Stimulated activated naive CD4-positive, alpha-beta T cell treated with Interleukin-2 at 50 U/mL for 16 hours (primary cell): ENCODE measurements at places on chromosomes 7 and 10.

DNA sequence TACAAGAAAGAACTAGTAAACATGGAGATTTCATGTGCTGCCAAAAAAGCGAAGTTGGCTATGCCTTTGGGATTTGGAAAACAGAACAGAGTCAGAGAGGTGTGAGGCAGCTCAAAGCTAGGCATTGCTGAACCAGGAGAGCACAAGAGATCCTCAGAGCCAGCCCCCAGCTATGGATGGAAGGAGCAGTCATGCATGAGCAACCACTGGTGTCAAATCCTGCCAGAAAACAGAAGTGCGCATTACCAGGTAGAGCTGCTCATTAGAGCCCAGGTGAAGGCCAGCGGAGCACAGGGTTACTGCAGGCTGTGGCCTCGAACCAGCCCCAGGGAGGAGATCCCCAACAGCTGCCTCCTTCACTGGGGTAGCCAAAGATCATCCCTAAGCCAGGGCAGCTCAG is 173.2 kb upstream of the KIAA1217 start:
- DNase-seq, result no peak

DNA sequence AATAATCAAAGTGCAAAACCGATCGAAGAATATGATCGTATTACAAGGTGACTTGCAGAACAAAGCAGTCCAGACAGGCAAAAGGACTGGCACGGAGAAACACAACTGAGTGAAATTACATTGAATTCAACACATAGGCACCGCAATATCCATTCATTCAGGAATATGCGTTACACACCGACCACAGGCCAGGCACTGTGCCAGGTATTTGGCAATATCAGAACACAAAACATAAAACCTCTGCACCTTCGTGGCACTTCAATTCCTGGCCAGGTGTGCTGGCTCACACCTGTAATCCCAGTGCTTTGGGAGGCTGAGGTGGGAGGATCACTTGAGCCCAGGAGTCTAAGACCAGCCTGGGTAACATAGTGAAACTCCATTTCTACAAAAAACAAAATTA is 187.9 kb downstream of the DIP2C start:
- DNase-seq, result no peak

DNA sequence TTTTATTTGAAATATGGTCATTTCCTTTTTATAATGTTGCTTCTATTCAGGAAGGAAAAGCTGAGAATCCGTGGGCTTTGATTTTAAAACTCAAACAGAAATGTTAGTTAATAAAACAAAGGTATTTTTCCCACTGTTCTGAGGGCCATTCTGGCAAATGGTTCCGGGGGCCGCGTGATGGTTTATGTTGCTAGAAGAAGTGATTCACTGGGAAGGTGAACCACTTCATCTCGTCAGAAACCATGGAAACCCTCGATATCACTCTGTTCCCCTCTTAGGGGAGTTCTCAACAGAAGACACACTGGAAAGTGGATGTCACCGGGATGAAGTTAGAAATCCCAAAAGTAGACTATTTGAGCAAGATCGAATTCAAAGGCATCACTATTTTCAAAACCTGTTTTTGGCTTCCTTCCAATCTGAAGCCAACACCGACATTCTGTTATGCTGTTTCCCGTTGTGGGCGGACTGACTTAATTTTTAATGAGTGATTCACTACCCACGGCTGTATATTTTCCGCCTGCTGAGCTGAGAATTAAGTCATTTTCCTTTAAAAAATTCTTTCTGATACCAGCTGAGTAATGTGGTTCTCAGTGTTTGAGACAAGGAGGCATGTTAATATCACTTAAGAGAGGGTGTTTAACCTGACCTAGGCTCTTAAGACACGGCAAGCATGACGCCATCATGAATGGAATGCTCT is 84.1 kb downstream of the PTPRE start:
- DNase-seq, result peak; percentile 66

DNA sequence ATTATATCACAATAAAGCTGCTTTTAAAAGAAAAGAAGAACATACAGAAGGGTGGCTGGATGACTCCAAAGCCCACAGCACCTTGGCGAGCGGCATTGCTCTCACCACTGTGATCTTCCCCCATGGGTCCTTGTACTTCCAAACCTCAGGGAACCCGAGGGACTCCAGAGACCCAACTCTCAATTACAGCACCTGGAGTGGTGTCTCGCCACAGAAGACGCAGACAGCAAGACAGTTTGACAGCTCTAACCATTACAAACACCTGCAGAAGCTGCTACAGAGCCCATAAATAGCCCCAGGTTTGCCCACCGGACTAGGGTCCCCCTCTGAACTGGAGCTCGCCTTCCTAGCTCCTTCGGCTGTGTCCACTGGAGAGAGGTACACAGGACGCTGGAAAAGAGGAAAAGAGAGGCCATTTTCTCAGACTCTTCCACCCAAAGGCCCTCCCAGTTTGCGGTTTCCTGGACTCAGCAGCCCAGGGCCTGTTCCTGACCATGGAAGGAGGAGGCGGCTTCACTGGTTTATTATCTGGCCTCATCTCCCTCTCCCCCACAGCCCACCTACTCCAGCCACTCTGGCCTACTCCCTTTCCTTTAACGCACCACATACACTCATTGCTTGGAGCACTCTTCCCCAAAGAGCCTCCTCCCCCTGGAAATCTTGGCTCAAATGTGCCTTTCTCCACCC is 1.9 kb downstream of the PIK3AP1 start:
- no peak for DNase-seq

DNA sequence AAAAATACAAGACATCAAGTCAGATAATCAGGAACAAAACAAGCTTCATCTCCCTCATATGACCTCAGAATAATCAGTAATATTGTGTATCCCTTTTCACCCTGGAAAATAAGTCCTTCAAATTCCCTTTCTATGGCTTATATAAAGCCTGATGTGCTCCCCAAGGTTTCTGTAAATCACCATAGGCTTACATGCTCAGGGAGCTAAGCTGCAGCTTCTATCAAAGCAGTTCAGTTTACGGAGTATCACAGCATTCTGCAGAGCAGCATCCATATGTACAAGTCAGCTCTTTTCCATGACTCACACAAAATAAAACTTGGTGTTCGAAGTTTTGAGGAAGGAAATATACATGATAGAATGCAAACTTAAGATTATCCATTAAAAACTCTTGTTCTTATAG is 225.6 kb downstream of the LRRTM3 start:
- no peak for DNase-seq

DNA sequence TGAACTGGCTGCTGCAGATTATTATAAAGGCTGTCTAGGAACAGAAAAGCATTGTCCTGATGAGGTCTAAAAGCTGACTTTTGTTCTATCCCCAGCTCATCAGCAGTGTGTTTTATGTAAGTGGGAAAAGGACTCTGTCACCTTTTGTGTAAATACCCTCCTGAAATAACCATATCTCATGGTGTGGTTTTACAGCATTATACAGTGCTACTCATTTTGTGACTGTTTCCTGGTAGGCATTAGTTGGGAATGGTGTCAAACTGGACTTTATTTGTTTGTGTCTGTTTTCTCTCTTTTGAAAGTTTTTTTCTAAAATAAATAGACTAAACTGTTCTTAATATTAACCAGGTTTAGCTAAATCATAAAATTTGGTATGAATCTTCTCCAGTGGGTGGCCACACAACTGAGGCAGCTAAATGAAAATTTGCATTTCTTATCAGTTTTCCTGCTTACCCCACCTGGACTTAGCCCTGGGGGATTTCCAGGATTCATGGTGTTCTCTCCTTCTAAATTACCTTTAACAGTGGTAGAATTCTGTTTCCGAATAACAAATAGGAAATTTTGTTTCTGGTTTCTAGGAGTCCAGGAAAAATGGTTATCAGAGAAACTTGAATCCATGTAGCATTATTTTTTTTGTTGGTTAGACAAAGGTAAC is 140.9 kb downstream of the LHFPL3 start:
- DNase-seq, result no peak

DNA sequence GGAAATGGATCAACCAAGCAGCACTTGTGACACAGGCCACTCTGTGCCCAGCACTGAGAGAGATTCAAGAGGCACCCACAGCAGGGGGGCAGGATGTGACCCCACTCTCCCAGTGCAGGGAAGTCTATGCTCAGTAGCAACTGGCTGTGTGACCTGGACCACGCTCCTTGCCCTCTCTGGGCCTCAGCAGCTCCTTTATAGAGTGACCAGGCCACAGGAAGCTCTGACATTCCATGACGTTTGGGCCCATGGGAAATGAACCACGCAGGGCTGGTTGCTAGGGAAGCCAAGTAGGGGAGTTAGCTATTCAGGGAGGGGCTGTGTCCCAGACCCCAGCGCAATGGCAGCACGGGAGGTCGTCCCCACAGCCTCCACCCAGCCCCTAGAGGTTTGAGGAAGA is 232.6 kb downstream of the USP6NL start:
- DNase-seq, result no peak

DNA sequence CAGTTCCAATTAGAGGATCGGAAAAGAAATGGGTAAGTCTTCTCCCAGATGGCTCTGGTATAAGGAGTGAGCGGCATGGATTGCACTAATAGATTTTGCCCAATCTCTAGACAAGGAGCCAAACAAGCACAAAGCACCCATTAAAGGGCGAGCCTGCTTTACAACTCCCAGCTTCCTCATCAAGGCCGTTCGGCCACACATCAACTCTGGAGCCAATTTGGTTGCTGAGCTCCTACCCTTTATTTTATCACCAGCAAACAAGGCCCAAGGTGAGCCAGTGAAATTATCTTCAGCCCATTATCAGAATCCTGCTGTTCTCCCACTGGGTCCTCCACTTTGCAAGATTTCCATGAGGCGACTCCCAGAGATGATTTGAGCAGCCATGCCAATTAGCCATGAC is 292.2 kb upstream of the NPVF start:
- DNase-seq, result no peak

- DNase-seq, result no peak
Measured at GRCh38 chr7:135215698-135216097, 4.4 kb upstream of the WDR91 start.

DNA sequence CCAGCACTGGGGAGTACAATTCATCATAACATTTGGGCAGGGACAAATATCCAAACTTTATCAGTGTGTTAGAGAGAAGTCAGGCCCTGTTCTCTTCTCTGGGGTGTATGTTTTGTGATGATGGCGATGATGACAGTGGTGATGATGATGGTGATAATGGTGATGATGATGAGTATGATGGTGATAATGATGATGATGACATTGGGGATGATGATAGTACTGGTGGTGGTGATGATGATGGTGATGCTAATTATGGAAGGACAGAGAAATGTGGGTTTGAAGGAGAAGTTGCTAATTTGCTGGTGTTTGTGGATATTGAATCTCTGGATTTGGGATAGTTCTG is 64.0 kb downstream of the CAMK1D start:
- DNase-seq, result no peak

GRCh38 chr10:93334901-93335327 is 147.2 kb downstream of the MYOF start:
- no peak for DNase-seq

DNA sequence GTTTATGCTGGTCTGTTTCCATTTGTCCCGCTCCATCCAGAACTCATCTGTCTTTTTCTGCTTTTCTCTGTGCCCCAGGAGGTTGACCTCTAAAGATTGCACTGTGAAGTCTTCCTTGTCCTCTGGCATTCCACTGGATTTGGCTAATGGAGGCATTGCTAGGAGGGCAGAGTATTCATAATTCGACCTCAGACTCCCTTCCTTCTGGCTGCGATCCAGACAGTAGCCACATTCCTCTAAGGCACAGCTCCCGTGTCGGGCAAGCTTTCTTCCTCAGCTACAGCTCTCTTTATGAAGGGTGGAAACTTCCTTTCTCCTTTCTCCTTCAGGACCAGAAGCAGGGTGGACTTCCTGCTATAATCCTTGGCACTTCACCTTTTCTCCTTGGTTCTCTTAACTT is 175.9 kb downstream of the BAMBI start:
- no peak for DNase-seq

- no peak for DNase-seq
Measured at GRCh38 chr7:30867483-30867882, 44.2 kb upstream of the AQP1 start.

- DNase-seq, result no peak
Measured at GRCh38 chr7:47866120-47866519, 82.1 kb downstream of the PKD1L1 start.

- DNase-seq, result no peak
Measured at GRCh38 chr7:15829691-15830090, 143.2 kb upstream of the MEOX2 start.

DNA sequence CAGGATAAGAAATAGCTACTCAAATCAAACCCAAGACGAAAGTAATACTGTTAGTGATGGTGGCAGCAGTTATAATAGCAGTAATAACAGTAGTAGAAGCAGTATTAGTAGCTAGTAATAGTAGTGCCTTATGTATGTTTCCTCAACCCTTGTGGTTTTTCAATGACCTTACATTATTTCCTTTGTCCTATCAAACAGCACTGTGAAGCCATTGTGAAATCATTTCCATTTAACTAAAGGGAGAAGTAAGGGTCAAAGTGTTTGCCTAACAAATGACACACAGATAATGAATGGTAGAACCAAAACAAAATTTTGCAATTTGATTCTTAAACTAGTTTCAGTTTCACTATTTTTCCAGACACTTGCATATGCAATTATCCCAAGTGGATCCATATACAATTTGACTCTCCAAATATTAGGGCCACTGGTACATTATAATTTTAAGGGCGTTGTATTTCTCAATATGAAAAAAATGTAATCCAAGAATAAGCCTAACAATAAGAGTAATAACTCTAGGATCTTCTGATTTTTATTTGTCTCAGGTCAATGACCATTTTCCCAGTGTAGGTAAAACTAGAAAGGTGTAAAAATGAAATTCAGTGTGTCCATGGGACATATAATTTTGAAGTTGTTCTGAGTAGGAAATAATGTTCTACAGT is 33.7 kb upstream of the TMEM26 start:
- DNase-seq, result no peak

DNA sequence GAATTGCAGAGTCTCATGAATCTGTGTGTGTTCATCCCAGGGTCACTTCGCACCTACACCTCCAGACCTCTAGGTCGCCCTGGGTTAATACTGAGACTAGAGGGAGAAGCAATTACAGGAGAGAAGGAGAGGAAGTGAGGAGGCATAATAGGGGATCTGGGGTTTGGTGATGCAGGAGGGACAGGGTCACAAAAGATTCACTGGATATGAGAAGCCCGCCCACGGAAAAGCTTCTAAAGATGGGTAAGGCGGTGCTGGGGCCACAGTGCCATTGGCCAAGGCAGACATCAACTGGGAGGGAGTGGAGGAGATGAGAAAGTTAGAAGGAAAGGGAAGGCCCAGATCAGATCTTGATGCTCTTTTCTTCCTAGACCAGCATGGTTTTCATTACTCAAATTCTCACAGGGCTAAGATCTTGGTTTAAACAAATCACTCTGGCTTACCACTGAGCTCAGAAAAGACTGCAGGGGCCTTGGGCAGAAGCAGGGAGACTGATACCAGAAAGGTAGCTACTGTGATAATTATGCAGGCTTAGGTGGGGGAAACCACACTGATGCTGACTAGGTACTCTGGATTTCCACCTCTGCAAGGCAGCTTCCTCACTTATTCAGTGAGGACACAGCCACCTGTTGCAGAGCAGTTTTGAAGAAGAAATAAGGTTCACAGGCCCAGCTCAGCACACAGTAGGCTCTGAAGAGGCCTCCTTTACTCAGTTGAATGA is 17.4 kb upstream of the ZNF273 start:
- no peak for DNase-seq

- DNase-seq, result no peak
Measured at GRCh38 chr7:1593091-1593866, 23.4 kb upstream of the PSMG3 start.

- no peak for DNase-seq
Measured at GRCh38 chr7:102944241-102944640, 31.4 kb downstream of the LRRC17 start.

GRCh38 chr7:95642173-95642572 is 45.9 kb upstream of the PDK4 start:
- DNase-seq, result no peak

- no peak for DNase-seq
Measured at GRCh38 chr10:129935867-129936152, 28.3 kb downstream of the EBF3 start.
